ENCODE measurements at places on chromosomes 7 and 10.

GRCh38 chr7:50661345-50662040 is 96.3 kb upstream of the DDC start:
- no peak for DNase-seq

DNA sequence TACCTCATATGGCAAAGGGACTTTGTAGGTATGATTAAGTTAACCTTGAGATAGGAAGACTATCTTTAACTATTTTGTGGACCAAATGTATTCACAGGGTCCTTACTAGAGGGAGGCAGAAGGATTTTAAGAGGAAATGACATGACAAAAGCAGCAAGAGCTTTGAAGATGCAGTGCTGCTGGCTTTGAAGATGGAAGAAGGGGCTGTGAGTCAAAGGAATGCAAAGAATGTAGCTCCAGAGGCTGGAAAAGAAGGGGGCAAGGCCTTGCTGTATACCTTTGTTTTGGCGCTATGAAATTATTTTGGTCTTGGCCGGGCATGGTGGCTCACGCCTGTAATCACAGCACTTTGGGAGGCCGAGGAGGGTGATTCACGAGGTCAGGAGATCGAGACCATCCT is 3.2 kb upstream of the NRBF2 start:
- DNase-seq, result no peak

DNA sequence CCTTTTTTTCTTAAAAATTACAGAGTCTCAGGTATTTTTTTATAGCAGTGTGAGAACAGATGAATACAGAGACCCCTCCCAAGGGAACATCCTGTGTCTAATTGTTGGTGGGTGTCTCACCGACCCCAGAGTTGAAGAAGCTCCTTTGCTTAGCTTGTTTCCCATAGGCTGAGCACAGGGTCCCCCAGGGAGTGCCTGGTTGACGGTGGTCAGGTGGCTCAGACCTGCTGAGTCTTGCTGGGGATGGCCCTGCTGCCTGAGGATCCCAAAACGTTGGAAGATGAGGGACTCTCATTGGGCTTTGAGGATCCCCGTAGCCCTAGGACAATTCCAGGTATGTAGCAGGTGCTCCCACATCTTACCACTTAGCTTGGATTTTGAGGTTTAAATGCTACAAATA is 19.5 kb downstream of the SCART1 start:
- no peak for DNase-seq

DNA sequence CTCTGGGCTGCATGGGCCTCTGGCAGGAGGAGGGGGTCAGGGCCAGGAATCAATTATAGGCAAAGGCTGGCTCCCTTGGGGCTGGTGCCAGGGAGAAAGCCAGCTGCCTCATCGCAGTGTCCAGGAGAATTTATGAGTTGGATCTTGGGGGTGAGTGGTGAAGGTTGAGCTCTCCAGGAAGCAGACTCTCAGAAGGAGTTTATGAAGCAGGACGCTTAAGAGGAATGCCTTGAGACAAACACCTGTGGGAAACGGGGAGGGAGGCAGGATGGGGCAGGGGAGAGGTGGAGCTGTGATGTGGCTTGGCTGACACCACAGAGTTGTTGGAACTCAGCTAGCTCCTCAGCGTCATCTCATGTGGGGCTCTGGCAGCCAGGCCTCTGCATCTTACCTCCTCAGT is 428.5 kb downstream of the RPS24 start:
- DNase-seq, result no peak

DNA sequence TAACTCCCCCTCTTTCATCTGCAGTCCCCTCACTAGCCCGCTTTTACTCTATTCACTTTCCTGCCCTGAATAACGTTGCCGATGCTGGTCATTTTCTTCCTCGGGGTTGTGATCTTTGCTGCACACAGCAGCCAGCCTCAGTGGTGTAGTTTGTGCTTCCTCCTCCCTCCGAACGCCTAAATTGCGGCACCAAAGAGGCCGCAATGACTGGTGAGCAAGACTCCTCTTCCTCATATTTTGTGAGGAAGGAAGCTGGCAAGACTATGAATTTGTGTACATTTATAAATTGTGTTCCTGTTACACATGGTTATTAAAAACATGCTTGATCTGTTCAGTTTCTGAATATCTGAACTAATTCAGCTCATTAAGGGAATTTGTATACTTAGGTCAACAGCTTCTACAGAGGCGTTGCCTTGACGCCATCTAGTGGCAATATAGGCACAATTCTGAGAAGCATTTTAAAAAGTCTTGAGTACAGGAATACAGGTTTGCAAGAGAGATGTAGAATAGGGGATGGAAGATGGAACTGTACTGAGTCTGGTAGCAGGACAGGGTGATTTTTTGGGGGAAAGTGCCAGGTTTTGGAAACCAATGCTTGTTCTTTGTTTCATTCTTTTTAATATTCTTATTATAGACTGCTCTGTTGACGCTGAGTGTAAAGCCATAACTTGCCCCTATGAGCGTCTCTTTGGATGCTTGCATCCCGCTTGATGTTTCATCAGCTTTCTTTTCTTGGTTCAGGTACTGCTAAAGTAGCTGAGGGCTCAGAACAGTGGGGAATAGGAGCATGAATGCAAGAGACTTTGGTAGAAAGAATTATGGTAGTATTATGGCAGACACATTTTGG is 4.1 kb upstream of the TAS2R5 start:
- peak; percentile 82 for DNase-seq

DNA sequence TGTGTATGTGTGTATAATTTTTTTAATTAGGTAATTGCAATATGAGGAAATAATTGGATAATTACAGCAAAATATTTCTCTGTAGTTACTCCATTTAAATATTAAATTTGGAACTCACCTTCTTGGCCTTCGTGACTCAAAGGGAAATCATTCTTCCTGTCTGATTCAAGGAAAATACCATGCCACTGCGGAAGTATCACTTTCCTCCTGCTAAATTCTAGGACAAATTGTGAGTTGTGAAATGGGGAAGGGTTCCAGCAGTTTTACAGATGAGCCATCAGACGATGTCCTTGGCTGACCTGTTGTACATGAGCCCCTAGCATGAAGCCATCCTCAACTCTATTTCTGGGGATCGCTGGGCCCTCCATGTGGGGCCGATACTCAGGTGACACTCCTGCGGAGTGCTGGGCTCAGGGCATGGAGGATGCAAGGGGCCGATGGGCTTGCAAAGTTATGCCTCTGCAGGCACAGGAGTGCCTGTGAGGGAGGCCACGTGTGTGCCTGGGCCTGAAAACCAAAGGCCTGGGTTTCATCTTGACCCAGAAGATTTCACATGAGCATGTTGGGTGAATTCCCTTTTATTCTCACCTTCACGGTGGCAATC is 179.6 kb upstream of the TCERG1L start:
- no peak for DNase-seq

- no peak for DNase-seq
Observed at GRCh38 chr10:128981881-128982615, 485.0 kb upstream of the MGMT start.
